Thoracic aorta (tissue), 2 donors: ENCODE measurements at places on chromosomes 3 and 15.

GRCh38 chr3:81867875-81868274 lies 106.4 kb upstream of the GBE1 start:
- DNase-seq = no peak

- DNase-seq = no peak
These were observed 469.8 kb downstream of the ZPLD1 start for GRCh38 chr3:102904629-102905028.

DNA sequence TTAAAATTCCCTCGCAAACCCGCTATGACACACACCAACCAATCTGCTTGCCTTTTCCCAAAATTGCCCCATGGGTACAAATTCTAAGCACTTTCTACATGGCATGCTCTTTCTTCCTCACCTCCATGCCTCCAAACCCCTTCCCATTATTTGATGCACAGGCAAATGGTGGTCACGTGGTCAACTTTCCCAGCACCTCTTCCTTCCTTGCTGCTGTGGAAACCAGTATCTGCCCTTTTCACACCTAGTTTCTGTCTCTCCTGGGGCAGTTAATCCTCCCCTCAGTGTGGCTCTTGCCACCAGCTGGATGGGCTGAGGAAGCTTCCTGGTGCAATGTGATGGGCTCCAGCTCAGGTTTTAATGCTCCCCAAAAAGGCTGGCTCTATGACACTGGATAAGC lies 38.4 kb upstream of the ST8SIA2 start:
- DNase-seq = no peak

GRCh38 chr15:29021857-29022256 lies 136.1 kb downstream of the APBA2 start:
- no peak for DNase-seq

- no peak for DNase-seq
These were observed 602.1 kb downstream of the MAGI1 start for GRCh38 chr3:65436580-65436979.

DNA sequence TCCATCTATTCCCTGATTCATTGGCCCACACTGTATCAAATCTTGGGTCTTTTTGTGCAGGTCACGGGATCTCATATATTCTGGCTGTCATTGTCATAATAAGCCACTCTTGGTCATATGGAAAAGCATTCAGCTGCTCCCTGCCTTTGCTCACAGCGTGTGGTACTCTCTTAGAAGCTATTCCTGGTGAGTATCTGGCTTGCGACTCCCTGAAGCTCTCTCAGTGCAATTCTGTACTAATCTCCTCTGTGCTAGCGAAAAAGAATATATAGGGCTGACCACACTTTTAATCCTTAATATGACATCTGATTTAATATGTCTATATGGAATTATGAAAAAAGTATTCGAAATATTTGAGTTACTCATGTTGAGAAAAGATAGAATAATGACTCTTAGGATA lies 440.8 kb upstream of the GBE1 start:
- DNase-seq = no peak

GRCh38 chr15:67134067-67134838 lies 68.9 kb downstream of the SMAD3 start:
- no peak for DNase-seq

GRCh38 chr3:171415070-171415469 lies 45.1 kb downstream of the TNIK start:
- no peak for DNase-seq

DNA sequence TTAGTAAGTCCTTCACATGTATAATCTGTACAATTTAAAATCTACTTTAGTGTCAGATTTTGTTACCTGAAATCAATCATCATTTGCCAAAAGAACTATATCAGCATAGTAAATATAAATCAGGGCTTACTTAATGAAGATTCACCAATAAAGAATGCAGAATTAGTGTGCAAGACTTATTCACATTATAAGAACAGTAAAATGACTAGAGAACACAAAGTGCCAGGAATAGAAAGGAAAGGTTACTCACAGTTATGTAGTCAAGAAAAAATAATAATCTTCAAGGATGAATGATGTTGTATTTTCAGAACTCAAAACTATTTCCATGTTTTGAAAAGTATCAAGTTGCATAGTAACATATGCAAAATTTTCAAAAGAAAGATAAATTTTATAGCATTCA lies 891.9 kb downstream of the ROBO1 start:
- no peak for DNase-seq

- no peak for DNase-seq
These were observed 465.9 kb upstream of the DPPA4 start for GRCh38 chr3:109803274-109803673.

- DNase-seq = no peak
These were observed 74.4 kb downstream of the BOC start for GRCh38 chr3:113285741-113286140.

- DNase-seq = no peak
These were observed 13.5 kb downstream of the BFSP2 start for GRCh38 chr3:133413161-133414020.

DNA sequence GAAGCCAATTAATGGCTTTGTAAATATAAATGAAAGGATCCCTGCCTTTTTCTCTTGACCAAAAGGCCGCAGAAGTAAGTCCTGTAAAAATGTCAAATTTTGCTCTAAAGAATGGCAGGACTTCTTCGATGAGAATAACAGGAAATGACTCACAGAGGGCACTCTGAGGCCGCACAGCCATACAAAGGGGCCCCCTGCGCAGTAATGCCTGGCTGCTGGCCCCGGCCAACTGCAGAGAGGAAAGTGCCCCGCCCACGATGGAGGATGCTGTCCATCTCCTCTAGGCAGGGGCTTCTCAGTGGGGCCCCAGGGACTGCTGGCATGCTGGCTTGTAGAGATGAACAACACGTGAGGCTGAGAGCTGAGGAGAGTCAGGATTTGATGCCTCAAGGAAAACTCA lies 18.1 kb upstream of the SCN10A start:
- DNase-seq = peak; percentile 11

GRCh38 chr15:93121973-93122910 lies 33.2 kb upstream of the RGMA start:
- DNase-seq = no peak

DNA sequence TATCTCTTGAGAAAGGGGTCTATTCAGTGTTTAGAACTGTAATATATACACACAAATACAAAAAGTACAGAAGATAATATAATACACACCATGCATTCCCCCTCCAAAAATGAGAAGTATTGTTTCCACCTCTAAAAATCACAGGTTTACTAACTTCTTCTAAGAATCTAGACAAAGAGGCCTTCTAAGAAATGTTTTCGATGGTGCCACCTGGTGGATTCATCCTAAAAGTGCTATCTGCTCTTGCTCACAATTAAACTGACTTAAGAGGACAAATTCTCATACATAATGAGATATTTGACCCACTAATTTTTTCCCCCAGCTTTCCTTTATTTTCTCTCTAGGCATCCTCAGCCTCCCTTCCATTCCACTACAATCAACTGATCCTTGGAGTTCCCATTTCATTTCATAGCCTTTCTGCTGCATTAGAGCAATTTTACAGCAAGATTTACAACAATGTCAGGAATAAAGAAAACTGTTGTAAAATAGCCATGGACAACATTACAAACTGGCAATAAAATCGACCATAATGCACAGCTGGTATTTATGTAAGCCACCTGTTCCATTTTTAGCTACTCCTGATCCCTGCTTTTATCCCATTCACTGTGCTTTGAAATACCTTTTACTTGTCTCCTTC lies 124.6 kb downstream of the ARRDC4 start:
- no peak for DNase-seq

GRCh38 chr15:68616397-68616796 lies 37.6 kb downstream of the CORO2B start:
- DNase-seq = no peak

GRCh38 chr15:80153900-80154299 lies 1.1 kb downstream of the FAH start:
- DNase-seq = no peak

DNA sequence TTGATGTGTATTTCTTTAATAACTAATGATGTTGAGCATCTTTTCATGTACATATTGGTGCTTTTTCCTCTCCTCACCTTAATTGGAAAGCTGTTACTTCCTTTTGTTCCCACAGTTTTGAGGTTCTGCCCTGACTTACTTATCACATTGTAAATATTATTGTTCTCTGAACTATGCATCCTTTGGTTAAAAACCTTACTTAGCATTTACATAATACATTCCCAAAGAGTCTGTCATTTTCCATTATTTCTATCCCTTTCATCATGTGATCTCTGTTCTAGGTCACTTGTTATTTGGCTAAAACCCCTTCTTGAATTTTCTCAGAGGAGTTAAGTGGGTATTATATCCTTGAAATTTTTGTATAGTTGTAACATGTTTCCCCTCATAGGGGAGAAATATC lies 33.0 kb downstream of the SLC12A6 start:
- no peak for DNase-seq

GRCh38 chr3:108879915-108880314 lies 57.3 kb downstream of the TRAT1 start:
- no peak for DNase-seq

- no peak for DNase-seq
These were observed 12.8 kb downstream of the GABRA5 start for GRCh38 chr15:26879706-26880105.

DNA sequence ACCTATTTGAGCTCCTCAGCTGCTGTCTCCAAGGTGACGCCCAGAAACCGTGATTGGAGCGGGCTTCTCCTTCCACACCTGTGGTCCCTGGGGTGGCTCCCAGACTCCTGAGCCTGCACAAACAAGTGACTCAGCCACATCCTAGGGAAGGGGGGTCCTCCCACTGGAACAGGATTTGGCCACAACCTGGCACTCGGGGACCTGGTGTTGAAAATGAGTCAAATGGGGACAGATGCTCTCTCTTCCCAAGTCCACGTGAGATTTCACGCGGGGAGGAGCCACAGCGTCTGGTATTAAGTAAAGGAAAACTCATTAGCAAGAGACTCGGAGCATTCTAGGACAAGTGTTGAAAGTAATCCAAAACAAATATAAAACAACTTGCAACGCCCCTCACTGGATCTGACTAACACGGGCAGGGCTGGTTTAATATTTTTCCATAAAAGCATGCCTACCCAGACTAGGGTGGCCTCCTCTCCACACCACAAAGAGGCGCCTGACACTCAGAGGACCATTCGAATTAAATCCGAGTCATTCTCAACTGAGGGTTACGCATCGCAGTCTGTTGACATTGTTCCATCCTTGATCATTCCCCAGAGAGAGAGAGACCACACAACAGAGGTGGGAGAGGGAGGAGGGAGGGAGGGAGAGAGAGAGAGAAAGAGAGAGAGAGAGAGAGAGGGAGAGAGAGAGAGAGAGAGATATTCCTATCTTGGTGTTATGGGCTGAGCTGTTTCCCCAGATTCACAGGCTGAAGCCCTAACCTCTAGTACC lies 74.4 kb downstream of the MGLL start:
- DNase-seq = peak; percentile 87

GRCh38 chr3:140397847-140398246 lies 280.0 kb upstream of the TRIM42 start:
- DNase-seq = no peak

DNA sequence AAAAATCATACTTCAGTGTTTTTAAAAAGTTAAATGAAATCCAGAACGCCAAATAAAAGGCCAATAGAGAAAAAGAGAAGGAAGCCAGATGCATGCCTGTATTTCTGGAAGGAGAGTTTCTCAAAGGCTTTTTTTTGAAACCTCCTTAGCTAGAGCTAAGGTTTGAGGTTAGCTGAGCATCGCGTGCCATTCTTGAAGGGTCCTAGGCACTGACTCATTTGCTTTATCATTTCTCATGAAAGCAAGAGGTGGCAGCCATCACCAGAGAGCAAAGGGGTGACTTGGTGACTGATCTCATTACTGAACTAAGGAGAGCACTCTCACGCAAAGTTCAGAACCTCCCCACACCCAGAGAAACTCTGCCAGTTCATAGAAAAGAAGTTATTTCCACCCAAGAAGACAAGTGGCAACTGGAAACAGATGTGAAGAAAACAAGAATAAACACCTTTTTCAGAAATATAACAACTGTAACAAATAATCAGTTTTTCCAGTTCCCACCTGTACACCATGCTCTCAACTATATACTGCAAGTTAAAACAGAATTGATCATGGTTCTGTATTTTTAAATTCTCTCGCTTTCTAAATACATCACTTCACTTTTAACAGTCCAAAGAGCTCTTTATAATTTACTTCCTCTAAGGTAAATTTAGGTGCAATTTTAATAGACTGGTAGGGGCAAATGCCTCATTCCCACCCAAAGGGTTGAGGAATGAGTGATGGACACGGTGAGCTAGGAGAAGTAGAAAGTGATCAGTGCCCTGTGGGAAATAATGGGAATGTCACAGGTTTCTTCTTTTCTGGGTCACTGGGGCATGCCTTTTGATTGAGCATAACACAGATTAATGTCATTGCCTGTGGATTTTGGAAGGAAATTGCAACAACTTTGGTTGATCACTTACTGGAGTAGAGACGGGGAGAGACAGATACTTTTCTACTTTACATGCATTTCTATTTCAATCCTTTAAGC lies 24.7 kb downstream of the GPR15 start:
- no peak for DNase-seq

- DNase-seq = no peak
These were observed 451.6 kb upstream of the TPRG1 start for GRCh38 chr3:188720215-188720614.

DNA sequence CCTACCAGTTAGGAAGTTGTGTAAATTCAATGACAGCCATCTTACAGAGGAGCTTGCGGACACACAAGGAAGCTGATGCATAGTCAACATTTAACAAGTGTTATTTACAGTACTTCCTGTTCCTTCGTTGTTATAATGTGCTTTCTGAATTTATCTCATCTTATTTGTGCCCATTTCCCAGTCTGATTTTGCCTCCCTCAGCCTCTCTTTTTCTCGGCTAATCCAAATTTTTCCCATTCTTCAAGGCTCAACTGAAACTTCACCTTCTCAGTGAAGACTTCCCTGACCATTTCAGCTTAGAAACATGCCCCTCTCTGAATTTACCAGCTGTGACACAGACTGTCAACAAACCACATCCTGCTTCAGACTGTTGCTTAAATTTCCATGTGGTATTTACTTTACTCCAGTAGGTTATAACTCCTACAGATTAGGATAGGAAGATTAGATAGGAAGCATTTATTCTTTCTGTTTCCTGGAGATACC lies 55.7 kb upstream of the CP start:
- DNase-seq = no peak

DNA sequence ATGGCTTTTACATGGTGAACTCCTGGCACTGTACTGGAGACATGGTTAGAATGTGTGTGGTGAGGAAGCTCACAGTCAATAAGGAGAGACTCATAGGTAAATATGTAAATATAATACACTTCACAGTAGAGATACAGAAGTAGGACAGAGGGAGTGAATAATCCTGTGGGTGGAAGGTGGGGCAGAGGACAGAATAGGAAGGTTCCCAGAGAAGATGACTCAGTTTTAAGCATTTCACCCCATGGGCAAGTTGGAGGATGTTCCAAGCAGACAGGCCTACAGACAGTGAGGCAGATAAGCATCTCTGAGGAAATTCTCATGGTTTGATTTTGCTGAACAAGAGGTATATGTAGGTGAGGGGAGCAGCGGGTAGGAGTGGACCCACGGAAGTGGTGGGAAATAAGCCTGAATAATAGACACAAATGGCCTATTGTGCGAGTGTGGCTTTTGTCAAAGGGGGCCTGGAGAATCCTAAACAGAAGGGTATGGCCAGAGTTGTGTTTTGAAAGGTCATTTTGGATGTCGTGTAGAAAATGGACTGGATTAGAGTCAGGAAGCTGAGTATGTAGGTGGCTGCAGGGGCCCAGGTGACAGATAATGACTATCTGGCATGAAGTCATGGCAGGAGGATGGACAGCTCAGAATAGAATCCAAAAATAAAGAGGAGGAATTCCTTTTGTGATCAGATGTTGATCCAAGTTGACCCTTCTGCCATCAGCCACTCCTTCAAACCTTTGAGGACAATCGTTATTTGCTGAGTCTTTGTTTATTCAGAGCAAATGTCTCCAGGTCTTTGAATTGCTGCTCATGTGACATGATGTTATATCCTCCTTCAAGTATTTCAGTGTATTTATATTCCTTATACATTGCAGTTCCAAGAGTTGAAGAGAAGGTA lies 97.3 kb upstream of the THRB start:
- DNase-seq = no peak
